ENCODE measurements at places on chromosomes 11 and 22.
A peak's percentile ranks its signal among the peaks of the same experiment; 100 is the strongest.

DNA sequence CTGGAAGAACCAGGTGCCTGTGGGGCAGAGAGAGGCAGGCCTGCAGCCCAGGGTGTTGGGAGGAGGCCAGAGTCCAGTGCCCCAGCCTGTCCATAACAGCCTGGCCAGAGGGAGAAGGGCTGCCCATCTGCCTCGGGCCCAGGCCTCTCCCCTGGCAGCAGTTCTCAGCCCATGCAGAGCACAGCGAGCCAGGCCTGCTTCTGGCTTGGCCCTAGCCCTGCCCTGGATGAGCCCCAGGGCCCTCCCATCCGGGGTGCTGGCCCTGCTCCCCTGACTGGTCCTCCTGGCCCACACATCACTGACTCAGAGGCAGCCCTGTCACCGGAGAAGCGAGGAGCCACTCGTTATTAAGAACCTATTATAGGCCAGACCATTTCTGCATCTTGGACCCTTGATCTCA lies 19.7 kb upstream of the MYRF start:
- DNase-seq: no peak

DNA sequence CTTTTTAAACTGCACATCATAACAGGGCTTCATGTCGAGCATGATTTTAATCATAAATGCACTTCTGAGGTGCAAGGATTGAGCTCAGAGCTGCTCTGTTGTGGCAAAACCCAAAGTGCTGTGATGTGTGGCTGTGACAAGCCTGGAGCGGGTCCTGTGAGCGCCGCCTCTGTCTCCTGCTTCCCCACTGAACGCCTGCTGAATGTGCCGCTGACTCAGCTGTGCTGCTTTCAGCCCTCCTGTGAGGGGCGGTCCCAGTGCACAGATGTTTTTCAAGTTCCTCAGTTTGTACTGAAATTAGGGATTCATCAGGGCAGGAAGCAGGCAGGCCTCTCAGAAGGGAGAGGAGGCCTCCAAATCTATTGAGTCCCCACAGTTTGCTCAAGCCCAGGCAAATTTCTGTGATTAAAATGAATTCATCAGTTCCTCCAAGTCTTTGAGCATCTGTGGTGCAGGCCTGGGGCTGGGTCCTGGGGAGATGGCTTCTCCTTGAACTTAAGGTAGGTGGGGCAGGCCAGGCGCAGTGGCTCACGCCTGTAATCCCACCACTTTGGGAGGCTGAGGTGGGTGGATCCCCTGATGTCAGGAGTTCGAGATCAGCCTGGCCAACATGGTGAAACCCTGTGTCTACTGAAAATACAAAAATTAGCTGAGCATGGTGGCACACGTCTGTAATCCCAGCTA lies 3.0 kb upstream of the GTSE1 start:
- peak; percentile 40 for DNase-seq

GRCh38 chr11:6336293-6336692 lies 16.0 kb upstream of the CAVIN3 start:
- DNase-seq: no peak

GRCh38 chr11:99281331-99281730 lies 260.6 kb downstream of the CNTN5 start:
- no peak for DNase-seq

DNA sequence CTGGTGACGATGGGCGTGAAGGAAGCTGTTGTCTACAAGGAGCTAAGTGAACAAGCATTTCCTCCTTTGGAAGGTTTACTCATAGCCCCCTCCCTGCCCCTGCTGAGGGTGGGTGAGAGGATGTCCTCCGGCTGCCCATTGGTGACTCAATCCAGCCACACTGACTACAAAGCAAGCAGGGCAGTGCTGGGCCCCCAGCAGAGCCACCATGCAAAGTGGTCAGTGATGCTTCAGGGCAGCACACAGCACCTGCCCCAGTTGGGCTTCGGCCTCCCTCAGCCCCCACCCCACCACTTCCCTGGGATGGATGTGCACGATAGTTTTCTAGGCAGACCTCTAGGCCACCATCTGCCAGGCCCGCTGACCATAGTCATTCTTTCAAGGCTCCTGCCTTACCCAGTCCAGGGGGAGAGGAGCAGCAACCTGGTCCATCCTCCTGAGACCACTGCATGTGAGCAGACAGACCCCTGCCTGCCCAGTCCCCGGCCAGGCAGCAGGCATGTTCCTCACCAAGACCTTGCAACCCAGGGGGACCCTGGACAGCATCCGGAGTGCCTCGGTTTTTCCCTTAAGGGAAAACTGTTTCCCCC lies 125.1 kb downstream of the BCR start:
- DNase-seq: peak; percentile 18

- no peak for DNase-seq
These were observed 866 bp upstream of the SELENOO start for GRCh38 chr22:50199829-50200460.

- DNase-seq: peak; percentile 64
These were observed 5.2 kb upstream of the LIF start for GRCh38 chr22:30251711-30252110.

DNA sequence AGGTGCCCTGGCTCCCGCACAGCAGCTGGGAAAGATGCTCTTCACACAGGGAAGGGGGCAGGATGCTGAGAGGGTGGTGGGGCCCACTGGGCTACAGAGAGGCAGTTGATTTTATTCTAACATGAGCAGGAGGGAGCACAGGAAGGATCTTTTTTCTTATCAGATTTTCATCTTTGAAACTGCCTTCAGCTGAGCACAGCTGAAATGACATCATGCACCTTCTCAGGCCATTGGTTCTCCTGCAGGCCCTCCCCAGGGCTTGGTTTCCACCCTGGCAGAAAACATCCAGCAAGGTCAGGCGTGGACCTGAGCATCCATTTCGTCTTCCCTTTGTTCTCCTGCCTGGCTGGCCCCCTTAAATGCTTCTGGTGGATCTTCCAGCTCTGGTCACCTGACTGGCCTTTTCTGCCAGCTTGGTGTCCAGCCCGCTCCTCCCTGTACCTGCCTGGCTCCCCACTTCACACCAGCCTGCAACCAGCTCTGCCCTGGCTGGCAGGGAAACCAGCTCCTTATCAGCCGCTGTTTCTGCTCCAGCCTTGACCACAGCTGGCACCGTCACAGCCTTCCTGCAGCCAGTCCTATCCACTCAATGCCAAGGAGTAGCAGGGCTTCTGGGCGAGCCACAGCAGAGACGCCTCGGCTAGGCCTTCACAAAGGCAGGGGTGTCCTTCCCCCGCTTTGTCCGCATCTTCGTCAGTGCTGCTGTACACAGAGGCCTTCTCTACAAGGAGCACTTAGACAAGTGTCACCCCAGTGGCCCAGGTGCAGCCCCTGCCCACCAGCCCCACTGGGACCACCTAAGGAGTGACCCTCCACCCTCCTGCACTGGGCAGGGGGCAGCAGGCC lies 36.5 kb downstream of the TOM1 start:
- no peak for DNase-seq

DNA sequence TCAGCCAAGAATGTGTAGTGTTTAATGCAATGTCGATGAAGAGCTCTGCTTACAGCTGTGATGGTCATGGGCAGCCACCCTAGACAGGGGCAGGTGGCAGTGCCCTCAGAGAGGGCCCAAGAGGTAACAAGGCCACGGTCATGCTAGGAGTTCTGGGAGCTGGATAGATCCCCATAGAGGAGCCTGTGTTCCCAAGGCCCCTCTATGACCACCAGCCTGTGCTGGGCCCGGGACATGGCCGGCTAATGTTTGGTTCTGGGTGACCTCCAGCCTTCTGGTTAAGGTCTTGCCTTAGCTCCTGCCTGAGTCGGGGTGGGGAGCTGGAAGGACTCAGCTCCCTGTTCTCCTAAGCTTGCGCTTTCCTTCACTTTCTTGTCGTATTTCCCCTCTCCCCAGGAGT lies 65.1 kb downstream of the GRIK4 start:
- no peak for DNase-seq

- DNase-seq: no peak
These were observed 1.2 kb upstream of the MMP10 start for GRCh38 chr11:102781676-102782075.

- DNase-seq: no peak
These were observed 80.7 kb upstream of the NCAM1 start for GRCh38 chr11:112880495-112880894.

GRCh38 chr11:95939091-95939490 lies 15.2 kb upstream of the MTMR2 start:
- no peak for DNase-seq

DNA sequence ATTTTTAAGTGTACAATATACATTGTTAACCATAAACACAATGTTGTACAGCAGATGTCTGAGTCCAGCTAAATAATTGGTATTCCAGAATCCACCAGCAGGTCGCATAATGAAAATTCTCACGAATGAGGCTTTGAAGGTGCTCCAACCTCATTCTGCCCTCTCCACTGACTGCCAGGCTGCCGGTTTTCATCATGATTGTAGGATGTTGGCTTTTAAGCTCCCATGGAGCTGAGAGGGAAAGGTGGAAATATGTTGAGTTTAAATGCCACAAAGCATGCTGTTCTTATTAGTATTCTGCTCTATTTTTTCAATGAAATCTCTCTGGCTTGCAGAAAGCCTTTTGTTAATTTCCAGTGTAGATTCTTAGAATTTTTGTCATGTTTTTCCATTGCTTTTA lies 337.2 kb upstream of the DDI1 start:
- DNase-seq: no peak

- DNase-seq: peak; percentile 61
These were observed 9.8 kb downstream of the OR8B12 start for GRCh38 chr11:124533626-124534025.

DNA sequence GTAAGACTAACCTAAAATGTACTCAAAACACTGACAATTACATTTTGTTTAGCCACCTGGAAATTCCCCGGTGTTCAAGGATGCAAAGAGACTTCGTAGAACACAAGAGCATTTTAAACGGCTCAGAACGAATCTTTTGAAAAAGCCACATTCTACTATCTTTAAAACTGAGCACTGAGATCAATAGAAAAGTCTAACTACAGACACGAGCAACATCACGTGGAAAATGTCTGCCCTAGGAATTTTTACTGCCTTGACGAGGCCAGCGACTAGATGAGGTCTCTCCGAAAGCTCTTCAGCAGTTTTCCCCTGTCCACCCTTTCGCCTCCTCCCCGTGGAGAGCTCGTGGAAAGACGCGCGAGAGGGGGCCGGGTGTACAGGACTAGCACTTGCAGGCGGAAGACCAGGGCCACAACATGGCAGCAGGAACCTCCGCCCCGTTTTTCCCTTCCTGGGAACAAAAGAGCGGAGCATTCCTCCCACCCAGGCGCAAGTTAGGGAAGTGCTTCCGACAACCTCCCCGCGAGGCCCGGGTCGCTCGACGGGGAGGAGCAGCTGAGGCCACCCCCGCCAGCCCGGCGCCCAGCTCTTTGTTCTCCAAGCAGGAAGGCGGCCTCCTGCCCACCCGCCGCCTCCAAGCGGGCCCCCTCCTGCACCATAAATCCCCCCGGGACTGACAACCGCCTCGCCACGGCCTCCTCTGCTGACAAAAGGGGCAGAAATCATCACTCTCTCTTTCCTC lies 1.1 kb downstream of the EIF4G2 start:
- peak; percentile 67 for DNase-seq

DNA sequence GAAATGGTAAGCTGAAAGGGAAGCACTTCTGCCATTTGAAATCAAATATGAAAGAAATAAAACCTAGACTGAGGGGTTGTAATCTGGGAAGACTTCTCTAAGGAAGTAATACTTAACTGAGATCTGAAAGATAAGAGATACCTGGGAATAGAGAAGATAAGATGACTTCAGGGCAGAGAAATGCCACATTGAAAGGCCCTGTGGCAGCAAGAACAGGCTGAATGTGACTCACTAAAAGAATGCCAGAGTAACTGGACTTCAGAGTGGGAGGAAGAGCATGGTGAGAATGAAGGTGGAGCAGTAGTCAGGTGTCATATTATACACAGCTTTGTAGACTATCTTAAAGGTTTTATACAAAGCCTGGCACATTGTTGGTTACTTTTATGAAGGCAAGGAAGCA lies 17.6 kb downstream of the CALCA start:
- DNase-seq: no peak

DNA sequence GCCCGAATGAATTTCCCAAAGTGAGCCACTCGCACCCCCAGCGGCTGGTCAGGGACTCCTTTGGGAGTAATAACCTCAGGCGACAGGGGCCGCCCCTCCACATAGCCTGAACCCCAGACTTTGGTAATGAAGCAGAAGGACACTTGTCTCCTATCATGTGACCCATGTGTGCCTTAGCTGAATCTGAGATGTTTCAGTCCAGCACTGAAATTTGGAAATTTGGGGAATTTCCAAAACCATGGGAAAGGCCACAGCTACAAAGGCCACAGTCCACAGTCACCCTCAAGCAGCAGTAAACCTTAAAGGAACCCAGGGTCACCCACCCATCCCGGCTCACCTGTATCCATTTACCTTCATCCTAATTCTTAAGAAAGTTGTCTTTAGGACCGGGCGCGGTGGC lies 51.4 kb upstream of the FADD start:
- DNase-seq: no peak

GRCh38 chr11:62479631-62480201 lies 60.9 kb downstream of the SCGB1A1 start:
- no peak for DNase-seq

DNA sequence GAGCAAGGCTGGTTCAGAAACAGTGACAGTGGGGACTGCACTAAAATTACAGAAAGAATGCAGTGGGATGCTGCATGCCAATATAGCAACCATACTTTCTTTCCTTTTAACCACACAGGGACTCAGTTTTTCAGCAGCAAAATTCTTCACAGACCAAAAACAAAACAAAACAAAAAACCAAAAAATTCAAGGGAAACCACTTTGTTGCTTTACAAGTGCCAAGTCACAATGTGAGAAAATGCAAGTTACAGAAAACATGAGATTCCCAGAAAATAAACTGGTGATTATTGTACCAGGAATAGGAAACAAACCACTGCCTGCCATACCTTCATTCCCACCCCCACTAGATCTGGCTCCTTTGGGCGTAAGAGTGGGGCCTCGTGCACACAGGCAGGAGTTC lies 52.6 kb downstream of the TENM4 start:
- DNase-seq: no peak

Data from lung (tissue), 17 donors.